ENCODE measurements at places on chromosomes 3 and 15.
A peak's percentile ranks its signal among the peaks of the same experiment; 100 is the strongest.

DNA sequence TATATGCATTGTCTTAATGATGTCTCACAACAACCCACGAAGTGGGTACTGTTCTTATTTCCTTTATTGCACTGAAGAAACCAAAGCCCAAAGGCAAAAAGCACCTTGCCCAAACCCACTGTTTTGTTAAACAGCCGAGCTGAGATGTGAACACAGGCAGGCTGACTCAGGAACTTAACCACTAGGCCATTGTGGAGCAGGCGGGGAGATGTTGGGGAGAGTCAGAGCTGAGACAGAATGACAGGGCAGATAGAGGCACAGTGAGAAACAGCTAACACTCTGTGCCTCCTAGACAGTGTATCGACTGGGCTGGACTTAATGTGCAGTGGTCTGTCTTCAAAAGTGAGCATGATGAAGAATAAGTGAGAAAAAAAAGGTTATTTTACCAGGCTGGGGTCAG, 56.5 kb downstream of the RPLP1 start:
- peak; percentile 19 for DNase-seq

DNA sequence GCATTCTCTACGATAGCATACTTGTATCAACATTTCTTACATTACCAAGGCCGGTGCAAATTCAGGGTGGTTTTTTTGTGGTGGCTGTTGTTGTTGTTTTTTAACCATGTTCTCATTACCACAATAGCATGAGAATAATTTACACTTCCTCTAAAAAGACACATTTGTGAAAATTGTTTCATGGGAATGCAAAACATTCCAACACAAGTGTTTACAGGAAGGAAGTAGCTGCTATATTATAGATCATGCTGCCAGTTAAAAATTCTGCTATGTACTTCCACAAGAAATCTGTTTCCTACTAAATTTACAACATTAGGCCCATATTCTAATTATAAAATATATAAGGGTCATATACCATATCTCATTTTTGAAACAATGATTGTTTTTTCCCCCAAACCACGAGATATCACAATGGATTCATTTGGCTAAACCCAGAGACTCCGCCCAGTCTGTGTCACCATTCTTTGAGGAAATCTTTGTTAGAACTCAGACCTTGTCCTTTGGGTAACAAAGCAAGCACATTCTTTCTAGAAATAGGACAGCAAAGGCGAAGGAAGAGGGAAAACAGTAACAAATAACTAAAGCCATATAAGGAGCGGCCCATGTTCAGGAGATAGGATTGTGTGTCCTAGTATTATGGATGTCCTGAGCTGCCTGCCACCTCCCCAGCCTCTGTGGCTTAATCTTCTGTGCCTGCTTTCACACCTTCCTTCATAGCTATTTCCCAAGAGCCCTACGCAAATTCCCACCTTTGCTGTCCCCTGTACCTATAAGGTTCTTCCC, 60.1 kb downstream of the UACA start:
- DNase-seq: no peak

GRCh38 chr3:72009851-72010443, 225.0 kb upstream of the PROK2 start:
- peak; percentile 88 for DNase-seq

DNA sequence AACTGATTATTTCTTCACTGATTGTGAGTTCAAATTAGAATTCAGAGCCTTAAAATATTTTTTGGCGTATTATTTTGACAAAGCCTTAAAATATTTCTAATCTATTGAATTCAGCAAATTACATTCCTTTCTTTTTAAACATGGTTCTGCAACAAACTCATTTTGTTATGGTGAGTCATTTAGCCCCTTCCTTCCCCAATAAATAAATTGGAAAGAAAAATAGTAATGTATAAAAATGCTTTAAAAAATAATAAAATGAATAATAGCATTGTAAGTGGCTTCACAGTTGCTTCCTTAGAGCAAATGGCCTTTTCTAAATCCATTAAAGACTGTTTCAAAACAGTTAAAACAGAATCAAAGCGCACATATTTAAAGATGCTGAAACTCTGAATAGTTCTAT, 12.1 kb downstream of the CSNK1G1 start:
- DNase-seq: no peak

- no peak for DNase-seq
Measured at GRCh38 chr15:94250801-94251200, 19.4 kb downstream of the MCTP2 start.

DNA sequence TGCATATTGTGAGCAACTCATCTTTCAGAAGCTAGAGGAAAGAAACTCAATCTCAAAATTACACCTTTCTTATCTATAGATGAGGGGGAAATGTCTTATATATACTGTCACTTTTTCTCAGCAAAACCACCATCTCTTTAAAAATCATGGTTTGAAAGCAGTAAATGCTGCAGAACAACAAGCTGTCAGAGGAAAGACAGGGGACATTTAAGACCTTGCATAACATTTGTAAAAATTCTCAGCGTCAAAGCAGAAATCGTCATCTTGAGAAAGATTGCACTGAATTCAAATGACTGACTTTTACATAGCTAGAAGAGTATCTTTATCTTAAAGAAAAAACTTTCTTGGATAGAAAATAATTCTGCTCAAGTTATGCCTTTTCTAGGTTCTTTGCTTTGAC, 122.2 kb upstream of the CADPS start:
- no peak for DNase-seq

GRCh38 chr3:196186651-196187573, 24.3 kb downstream of the ZDHHC19 start:
- no peak for DNase-seq

- no peak for DNase-seq
Measured at GRCh38 chr3:71392251-71392650, 191.3 kb downstream of the FOXP1 start.

DNA sequence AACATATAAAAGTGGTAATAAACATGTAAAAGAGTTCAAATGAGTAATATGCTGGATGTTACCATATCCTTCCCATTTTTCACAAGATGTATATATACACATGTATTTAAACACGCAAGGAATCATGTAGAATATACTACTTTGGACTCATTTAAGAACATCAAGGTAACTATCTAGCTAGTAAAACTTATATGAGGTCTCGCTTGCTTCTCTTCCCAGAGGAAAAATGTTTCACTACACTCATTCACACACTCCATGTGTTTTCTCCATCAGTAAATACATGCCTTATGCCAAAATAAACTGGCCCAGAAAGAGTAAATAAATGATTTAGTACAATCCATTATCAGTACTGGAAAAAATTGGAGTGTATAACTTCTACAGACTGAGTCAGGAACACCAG, 229.2 kb upstream of the MME start:
- no peak for DNase-seq

- DNase-seq: no peak
Measured at GRCh38 chr15:48603922-48604321, 41.6 kb downstream of the FBN1 start.

- DNase-seq: no peak
Measured at GRCh38 chr3:27166888-27167287, 202.3 kb downstream of the NEK10 start.

GRCh38 chr3:142586803-142587406, 8.4 kb upstream of the ATR start:
- peak; percentile 70 for DNase-seq

GRCh38 chr3:191355406-191355805, 25.1 kb upstream of the UTS2B start:
- no peak for DNase-seq

- no peak for DNase-seq
Measured at GRCh38 chr3:183259087-183259486, 6.0 kb downstream of the B3GNT5 start.

DNA sequence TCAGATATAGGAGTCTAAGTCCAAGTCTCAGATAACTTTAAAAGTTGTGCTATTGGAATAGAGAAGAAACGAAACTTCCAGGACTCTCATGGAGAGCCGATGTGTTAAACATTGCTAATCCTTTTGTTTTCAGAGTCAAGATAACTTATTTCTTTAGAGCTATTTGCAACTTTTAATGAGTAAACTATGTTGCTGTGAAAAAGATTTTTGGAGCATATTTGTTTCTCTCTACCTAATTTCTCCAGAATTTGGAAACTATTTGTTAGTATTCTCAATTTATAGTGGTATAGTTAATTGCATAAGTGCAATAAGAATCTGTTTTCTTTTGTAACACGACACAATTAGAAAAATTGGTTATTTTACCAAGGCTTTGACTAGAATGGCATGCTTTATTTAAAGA, 588.9 kb downstream of the NTRK3 start:
- DNase-seq: no peak

GRCh38 chr3:148226246-148226645, 471.5 kb upstream of the AGTR1 start:
- DNase-seq: no peak

- peak; percentile 56 for DNase-seq
Measured at GRCh38 chr15:31977812-31978661, 52.3 kb upstream of the CHRNA7 start.

GRCh38 chr3:132662212-132662611, 2.1 kb downstream of the UBA5 start:
- no peak for DNase-seq

GRCh38 chr15:89805241-89806209, 9.1 kb downstream of the ANPEP start:
- no peak for DNase-seq

DNA sequence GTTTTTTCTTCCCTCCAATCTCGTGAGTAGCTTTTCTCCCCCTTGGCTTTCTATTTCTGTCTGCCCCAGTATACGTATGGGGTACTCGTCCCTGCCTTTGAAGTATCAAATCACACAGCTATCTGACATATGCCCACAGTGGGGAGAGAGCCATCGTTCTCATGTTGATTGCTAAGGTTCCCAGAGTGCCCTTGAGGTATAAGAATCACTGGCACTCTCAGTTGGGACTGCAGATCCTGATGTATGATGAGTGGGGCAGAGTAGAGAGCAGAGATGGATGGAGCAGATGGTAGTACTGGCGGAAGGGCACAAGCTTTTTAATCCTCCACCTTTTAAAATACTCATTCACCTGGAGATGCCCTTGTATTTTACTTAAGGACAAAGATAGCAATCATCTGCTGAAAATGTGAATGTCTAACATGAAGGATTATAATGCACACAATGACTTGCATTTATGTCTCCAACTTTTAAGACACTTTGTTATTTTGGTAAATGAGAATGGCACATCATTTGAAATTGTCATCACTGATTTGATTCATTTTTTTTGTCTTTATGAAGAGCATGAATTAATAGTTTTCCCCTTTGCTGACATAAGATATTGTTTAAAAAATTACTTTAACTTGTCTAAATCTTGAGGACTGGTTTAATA, 239.6 kb downstream of the NR1D2 start:
- DNase-seq: no peak

DNA sequence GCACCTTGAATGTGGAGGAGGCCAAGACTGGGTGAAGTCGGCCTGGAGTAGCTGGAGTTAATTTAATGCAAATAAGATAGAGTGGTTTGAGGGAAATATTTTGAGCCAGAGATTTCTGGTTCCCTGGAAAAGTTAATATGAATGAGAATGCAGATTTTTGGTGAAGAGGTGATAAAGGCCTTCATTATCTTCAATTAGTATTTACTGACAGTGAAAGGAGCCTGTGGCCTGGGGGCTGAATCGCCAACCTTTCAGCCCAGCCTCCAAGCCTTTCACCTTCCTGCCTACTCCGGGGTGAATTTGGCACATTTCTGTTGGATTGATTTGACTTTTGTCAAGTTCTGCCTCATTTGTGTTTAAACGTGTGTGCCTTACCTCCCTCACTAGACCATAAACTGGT, 147.8 kb downstream of the SOX2 start:
- no peak for DNase-seq

- DNase-seq: no peak
Measured at GRCh38 chr3:56428667-56429066, 39.6 kb downstream of the ERC2 start.
